ENCODE measurements at places on chromosomes 2 and 18.

GRCh38 chr2:10722252-10722825, 909 bp downstream of the ATP6V1C2 start:
- DNase-seq, result no peak

- DNase-seq, result no peak
Observed at GRCh38 chr2:218129458-218130135, 3.8 kb downstream of the CXCR2 start.

DNA sequence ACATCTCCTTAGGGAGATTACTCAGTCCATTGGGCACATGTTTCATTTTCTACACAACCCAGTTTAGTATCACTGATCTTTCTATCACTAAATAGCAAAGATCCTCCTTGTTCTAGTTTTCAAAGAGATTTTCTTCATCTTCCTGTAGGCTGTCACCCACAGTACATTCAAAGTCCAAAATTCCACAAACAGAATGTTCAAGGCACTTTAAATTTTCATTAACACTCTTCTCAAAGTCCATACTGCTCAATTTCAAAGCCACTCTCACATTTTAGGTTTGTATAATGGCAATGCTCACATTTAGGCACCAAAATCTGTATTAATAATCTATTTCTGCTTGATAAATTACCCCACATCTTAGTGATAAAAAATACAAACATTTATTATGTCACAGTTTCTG, 152.8 kb downstream of the FSIP2 start:
- no peak for DNase-seq

DNA sequence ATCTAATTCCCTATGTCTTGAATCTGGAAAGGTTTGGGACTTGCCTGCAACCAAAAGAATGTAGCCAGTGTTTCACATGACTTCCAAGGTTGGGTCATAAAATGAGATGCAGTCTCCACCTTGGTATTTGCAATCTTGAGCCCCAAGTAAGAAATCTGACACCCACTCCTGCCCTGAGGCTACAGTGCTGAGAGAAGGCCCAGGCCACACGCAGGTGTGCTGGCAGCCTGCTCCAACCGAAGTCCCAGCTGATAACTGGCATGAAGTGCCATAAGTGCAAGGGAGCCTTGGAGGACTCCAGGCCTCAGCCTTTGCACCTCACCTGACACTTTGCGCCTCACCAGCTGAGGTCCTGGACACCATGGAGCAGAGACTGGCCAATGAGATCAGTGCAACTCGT, 182.7 kb downstream of the ANAPC1 start:
- DNase-seq, result no peak

GRCh38 chr2:11158916-11159573, 3.8 kb downstream of the SLC66A3 start:
- peak; percentile 42 for DNase-seq

DNA sequence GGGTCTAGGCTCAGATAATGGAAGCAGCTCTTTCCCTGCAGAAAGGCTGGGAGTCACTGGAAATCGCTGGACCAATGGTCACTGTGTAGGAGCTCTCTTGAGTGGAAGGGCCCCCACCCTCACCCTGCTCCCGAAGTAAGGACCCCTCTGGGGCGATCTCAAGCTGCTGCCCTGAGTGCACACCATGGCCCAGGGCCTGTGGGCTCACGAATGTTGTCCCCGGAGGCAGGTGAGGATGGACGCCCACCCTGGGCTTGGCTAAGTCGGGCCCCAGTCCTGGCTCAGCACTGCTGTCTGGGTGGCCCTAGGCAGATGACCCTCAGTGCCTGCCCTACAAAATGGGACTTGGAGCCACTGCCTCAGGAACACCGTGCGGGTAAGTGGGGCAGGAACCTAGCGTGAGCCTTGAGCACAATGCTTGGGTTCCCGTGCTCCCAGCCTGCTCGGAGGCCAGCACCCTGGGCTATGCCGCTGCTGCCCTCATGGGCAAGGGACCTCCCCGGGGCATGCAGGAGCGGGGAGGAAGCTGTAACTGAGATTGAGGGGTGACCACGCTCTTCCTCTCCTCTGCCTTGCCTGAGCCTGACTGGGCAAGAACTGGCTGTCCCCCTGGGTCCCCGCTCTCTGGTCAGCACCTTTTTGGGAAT, 3.7 kb downstream of the D2HGDH start:
- no peak for DNase-seq

GRCh38 chr2:70479816-70480215, 73.8 kb downstream of the TGFA start:
- DNase-seq, result no peak

DNA sequence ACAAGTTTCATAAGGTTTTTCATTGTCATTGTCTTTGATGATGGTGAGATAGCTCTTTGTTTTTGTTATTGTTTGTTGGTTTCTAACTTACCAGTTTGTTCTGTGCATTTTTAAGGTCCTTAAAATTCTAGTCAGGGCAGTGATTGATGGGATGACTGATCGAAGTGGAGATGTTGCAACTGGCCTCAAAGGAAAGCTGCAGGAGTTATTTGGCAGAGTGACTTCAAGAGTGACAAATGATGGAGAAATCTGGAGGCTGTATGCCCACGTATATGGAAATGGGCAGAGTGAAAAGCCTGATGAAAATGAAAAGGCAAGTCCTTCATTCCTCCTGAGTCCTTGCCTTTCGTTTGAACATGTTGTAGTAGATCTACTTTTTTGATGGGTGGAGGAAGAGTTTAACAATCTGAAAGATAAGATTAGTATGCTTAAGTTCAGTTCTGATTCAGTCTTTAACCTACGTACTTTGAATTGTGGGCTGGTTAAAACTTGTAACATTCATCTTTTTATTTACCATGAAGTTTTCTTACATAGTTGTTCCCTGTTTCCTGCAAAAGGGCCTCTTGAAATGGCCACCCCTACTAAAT, 135.8 kb upstream of the LTBP1 start:
- DNase-seq, result no peak

GRCh38 chr2:239149501-239149900, 251.3 kb downstream of the HDAC4 start:
- no peak for DNase-seq

DNA sequence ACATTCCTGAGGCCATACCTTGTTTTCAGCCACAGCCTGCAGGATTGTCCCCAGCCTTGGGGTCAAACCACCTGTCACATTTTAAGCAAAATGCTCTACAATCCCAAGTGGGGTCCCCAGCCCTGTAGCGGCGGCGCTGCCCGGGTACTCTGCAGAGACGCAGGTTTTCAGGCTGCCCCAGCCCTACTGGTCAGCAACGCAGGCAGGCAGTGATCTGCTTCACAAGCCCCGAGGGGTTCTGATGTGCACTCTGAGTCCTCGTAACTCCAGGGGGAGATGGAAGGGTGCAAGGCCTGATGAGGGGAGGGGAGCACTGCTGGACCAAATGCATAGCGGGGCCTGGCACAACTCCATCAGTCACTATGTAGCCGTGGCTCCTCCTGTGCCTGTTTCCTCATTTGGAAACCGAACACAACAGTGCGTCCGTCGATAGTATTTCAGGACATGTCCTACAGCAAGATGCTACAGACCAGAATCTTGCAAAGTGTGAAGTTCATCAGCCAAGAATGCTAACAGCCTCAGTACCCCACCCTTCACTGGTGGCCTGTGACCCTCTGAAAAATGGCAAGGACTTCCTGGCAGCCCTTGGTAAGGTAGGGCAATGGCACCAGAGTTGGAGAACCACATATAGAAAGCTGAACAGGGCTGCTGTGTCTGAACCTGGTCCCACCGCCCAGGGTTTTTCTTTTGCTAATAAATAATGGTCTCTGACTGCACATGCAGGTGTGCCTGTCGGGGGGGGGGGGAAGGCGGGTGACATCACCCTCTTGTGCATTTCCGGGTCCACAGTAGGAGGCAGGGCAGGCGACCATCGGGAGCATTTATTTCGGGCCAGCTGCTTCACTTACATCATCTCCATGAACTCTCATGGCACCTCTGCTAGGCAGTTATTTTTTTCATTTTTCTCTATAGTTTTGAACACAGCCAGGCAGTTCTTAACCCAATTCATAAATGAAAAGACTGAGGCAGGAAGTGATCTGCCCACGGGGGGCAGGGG, 50.6 kb upstream of the TFCP2L1 start:
- DNase-seq, result no peak

- no peak for DNase-seq
Observed at GRCh38 chr2:167368371-167368770, 480.1 kb downstream of the XIRP2 start.

DNA sequence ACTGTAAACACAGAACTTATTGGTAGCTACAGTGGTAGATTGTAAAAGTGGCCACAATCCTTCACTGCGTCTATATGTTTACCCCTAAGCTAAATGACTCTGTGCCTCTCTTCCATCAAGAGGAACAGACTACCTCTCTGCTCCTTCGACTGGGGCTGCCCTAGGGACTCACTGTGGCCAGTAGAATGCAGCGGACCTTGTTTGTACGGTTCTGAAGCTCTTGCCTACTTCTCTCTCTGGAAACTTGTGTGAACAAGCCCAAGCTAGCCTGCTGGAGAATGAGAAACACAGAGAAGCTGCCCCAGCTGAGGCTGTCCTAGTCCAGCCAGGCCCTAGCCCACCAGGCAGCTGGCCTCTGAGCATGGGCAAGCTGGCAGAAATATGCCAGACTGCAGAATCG, 140.8 kb upstream of the SLC1A4 start:
- no peak for DNase-seq

- DNase-seq, result no peak
Observed at GRCh38 chr2:207156451-207157161, 9.1 kb downstream of the KLF7 start.

- DNase-seq, result no peak
Observed at GRCh38 chr2:101991721-101992145, at the start of gene IL1R2. IL1R2 (plus strand) TSS chr2:101991960; CDS start chr2:102008576, 16,616 bp downstream.

DNA sequence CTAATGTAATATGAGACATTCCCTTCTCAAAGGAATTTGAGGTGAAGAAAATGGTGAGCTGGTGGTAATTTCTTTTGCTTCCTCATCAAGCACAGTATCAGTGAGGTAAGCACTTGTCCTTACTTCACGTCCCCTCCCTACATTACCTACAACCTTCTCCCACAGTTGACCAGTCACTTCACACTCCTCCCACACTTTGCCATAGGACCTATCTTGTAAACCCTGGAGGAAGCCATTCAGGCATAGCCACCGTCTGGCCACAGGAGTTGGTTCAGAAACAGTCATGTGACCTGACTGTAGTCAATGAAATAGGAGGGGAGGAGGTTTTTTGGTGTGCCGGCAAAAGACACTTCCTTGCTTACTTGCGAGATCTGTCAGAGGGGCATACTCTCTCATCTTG, 12.1 kb downstream of the ACOXL start:
- DNase-seq, result no peak

DNA sequence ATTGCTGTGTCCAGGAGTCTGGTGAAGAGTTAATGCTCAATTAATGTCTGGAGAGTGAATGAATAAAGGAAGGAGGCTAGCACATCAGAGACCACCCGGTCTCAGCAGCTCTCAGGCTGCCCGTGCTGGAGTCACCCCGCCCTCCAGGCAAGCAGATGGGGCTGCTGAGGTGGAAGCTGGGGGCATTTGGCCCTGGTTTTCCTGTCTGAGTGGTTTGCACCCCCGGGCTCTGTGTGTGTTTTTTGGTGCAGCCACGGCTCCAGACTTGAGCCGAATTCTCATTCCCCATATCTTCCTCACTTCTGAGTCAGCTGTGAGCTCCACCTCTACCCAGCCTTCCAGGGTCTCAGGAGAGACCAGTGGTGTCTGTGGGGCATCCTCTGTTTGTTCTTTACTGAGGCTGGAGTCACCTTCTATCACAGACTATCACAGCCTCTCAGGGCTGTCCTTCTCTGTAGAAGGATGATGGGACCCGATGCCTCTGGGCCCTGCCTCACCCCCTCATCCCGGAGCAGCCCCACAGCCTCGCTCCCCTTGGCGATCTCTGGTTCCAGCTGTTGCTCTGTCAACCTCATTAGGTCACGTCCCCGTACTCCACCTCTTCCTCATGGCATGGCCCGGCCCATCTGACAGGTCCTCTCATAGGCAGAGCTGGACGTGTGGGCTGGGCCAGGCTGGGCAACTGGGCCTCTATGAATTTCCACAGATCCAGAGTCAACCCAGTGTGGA, 60.8 kb downstream of the HS1BP3 start:
- DNase-seq, result no peak

DNA sequence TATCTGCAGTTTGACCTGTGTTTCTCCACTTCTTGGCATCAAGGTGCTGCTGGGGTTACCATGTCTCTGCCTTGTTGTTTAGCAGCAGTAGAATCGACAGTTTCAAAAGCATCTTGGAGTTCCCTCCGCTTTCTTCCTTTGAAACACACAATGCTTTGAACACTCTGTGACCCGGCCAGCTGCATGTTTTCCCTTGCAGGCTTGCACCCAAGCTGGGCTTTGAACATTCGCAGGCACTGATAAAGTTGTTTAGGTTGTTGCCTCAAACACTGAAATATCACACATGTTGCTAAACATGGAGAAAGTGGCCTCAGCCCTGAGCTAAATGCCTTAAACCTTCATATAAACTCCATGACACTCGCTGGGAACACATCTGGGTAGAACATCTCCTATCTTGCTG, 251.7 kb downstream of the TSN start:
- no peak for DNase-seq

DNA sequence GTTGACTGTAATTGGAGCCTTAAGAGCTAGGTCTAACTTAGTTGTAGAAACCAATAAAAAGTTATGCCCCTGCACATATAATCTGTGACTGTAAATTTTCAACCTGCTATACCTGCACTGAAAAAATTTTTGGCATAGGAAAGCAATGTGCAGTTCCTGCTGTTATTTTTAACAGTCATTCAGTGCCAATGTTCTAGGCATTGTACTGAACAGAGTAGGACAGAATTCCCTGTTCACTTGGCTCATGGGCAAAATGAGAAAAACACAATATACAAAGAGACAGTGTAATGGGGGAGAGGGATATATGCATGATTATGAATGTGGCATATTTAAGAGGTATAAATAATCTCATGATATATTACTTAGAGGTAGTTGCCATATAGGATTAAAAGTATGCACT, 458.0 kb downstream of the TGIF1 start:
- DNase-seq, result no peak

DNA sequence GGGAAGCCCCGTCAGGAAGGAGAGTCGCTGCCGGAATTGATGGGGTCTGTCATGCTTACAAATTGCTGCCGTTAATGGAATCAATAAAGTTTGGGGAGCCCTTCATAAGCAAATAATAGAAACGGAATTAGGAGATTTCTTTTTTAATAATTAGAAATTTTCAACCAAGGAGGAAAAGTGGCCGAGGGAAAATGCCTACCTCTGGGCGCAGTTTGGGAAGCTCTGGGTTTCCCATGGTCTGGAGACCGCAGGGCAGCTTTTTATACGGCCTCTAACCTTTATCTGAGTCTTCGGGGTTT, 1.3 kb downstream of the EVX2 start:
- DNase-seq, result no peak

GRCh38 chr2:85847051-85847588, 41.7 kb downstream of the ST3GAL5 start:
- no peak for DNase-seq

All from WERI-Rb-1 (cell line).